Stimulated activated CD8-positive, alpha-beta memory T cell treated with anti-CD3 and anti-CD28 coated beads, Interleukin-4, amount 100 ng/mL, for 1 hour (primary cell): ENCODE measurements at places on chromosomes 12 and 14.

DNA sequence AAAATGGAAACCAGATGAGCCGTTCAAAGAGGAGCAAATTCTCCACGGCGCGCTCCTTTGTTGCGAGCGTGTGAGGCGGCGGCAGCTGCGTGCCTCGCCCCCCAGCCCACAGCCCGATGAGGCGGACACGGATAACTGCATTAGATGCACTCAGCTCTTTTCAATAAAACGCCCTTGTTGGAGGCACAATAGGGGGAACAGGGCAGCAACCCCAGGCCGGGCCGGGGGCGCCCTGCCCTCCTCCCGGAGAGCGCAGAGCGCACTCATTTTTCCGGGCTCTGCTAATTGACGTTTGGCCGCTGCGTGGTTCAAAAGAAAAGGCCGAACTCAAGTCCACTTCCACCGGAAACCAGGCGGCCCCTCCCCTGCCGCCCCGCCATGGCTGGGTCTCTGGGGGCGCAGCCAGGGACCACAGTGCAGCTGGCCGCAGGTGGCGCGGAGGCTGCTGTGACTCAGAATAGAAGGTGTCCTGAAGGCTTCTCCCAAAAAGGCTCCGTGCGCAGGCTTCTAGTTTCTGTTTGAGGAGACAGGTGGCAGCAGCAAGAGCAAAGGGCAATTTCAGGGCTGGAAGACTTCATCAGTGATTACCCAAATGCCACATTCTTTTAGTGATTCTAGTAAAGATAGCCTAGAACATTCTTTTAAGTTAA, 29.0 kb upstream of the SMOC1 start:
- DNase-seq, result no peak

DNA sequence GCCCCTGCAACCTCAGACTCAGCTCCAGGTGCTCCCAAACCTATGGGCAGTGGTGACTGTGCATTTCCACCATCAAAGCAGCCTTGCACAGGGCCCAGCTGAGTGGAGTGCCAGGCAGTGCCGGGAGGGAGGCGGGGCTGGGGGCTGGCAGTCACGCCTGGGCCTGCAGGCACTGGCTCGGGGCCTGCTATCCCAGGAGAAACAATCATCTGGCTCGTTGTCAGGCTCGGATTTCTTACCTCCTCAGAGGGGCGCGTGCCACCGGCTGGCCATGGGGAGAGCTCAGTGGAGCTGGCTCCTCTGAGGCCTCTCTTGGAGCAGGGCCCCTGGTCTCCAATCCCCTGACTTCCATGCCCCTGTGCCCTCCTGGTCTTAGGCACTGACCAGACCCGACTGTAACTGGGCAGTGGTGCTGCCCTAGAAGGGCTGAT, 20.2 kb upstream of the PPP1R13B start:
- DNase-seq, result no peak

DNA sequence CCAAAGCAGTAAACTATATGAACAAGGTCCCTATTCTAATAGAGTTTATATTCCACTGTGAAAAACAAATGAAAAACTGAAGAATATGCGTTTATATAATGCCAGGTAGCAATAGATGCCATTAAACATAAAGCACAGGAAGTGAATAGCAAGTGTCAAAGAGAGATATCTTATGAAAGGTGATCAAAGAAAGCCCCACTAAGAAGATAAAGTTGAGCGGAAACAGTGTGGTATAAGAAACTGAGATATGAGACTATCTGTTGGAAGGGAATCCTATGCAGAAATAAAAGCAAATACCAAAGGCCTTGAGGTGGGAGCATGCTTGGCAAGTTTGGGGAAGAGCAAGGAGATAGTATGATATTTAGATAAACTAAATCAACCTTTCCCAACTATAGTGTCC, 123.1 kb upstream of the FAR2 start:
- no peak for DNase-seq

DNA sequence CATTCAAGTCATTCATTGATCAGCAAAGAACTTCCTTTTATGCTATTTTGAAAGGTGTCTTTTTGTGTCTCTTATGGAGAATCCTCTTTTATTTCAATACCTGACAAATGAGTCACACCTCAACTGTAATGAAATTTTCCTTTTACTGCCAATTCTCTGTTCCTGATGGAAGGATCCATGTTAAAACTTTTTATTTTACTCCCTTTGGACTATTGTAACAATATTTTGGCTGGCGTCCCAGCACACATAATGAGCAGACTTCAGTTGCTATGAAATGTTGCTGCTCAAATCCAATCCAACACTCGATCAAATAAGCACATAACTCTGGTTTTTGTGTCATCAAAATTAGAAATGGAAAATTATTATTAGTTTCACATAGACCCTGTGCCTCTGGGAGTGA, 21.9 kb upstream of the SLC15A5 start:
- no peak for DNase-seq

DNA sequence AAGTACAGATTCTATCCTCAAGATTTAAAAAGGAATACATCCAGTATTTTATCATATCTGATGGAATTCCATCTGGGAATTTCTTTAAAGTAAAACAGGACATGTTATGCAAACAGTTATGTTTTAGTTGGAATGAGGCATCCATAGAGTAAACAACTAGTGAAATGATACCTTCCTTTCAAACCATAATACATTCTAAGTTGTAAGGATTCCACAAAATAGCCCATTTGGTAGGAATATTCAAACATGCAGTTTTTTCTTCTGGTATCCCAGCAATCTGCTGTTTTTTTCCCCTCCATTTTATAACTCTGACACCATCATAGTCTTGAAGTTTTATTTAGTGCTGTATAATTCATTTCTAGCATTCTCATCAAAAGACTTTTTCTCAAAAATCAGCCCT, 149.6 kb downstream of the ADAMTS20 start:
- DNase-seq, result no peak

DNA sequence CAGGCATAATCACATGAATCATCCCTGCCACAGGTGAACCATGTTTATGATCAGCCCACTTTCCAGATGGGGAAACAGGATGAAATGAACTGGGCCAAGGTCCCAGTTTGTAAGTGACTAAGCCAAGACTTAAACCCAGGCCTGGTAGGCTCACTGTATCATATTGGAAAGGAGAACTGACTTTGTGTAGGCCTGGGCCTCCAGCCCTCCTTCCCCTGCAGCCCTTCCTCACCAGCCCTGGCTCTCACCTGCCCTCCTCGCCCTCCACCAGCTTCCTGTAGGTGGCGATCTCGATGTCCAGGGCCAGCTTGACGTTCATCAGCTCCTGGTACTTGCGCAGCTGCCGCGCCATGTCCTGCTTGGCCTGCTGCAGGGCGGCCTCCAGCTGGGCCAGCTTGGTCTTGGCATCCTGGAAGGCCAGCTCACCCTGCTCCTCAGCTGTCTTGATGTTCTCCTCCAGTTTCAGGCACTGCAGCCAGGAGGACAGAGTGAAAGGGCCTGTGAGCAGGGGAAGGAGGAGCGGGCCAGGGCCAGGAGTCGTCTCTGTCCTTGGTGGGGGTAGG, 19.8 kb downstream of the KRT80 start:
- DNase-seq, result no peak

DNA sequence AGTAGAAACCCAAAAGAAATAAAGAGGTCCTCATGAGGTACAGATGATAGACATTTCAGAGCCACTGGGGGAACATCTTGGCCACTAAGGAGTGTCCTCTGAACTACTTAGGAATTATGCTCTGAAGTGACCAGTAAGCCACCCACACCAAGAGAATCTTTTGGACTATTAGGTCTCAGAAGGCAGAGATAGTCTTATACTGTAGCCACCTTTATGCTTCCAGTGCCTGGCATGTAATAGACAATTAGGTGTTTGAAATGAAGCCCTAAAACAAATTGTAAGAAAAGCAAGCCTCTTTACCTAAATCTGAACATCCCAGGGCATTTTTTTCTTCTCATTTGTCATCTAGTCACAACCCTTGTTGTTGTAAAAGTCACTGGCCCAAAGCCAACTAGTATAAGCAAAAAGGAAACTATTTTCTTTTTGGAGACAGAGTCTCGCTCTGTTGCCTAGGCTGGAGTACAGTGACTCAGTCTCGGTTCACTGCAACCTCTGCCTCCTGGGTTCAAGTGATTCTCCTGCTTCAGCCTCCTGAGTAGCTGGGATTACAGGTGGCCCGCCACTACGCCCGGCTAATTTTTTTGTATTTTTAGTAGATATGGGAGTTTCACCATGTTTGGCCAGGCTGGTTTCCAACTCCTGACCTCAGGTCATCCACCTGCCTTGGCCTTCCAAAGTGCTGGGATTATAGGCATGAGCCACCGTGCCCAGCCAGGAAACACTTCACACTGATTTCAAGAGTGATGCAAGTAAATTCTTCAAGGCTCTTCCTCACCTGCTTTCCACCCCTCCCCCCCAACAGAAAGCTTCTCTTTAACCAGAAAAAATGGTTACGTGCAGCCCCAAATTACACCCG, 11.1 kb downstream of the PLEKHA5 start:
- DNase-seq, result no peak

GRCh38 chr14:64958743-64959142, 13.4 kb downstream of the RAB15 start:
- DNase-seq, result no peak

GRCh38 chr12:94731733-94732360, 81.5 kb upstream of the TMCC3 start:
- DNase-seq, result no peak

- no peak for DNase-seq
Observed at GRCh38 chr14:54350203-54350602, 46.6 kb upstream of the CDKN3 start.

DNA sequence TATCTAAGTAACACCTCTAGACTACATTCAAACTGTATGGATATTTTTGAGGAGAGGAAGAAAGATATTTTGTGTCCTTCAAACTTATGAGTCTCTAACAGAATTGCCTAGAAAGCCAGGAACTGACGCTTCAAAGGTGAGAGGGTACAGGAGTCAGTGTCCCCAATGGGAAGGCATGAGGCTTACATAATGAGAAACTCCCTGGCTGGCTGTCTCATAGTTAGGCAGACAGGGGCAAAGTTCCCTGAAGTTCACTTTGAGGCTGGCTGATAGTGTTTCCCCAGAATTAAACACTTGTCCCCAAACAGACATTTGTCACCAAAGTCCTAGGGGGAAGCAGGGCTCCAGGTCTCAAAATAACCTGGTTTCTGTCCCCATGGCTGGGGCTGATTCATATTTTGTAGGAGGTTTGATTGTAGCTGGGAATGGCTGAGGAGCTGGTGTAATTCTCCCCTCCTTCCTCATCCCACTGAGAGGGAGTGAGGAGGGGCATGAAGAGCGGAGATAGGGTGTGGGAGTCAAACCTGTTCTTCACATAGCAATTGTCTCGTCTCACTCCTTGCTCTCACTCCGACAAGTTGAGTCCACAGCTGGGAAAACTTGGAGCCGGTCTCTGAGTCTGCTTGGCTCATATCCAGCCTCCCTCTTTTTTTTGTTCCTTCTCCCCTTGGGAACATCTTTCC, 56.4 kb upstream of the CISTR start:
- DNase-seq, result no peak

DNA sequence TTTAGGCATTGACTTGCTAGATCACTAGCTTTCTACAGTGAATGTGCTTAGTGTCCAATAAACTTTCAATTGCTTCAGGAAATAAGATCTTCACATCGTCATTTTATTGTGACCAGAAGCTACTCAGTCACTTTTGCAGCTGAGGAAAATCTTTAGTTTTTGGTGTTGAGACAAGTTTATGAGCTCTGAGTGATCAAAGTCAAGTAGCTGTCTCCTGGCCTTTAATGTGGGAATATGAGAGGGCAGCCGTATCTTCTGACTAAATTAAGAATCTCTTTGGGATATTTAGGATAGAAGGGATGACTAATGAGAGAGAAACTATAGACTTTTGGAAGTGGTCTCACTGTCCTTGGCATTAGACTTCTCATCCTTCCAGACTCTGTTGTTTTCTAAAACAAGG, 21.6 kb downstream of the MSRB3 start:
- DNase-seq, result no peak

- no peak for DNase-seq
Observed at GRCh38 chr12:100077367-100077766, 65.3 kb downstream of the BLTP3B start.

- no peak for DNase-seq
Observed at GRCh38 chr12:132154941-132155770, 10.9 kb downstream of the NOC4L start.
